DMS79 treated with DMSO at 0.1 percent for 48 hours (cell line): ENCODE measurements at places on chromosomes 11 and 22.

DNA sequence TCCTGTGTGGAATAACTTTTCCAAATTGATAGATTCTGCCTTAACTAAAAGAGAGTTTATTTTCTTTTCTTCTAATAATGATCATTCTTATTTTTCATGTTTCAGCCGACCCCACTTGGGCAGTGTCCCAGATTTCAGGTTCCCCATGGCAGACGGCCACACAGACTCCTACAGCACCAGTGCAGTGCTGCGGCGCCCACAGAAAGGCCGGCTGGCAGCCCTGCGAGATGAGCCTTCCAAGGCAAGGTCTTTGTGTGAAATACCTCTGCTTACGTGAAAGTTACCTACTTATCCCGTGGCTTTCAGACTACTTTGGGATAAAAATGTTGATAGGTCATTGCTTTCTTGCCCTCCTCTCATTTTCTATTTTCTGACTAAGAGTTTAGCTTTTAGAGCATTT is 59.3 kb upstream of the CTTN start:
- no peak for DNase-seq

DNA sequence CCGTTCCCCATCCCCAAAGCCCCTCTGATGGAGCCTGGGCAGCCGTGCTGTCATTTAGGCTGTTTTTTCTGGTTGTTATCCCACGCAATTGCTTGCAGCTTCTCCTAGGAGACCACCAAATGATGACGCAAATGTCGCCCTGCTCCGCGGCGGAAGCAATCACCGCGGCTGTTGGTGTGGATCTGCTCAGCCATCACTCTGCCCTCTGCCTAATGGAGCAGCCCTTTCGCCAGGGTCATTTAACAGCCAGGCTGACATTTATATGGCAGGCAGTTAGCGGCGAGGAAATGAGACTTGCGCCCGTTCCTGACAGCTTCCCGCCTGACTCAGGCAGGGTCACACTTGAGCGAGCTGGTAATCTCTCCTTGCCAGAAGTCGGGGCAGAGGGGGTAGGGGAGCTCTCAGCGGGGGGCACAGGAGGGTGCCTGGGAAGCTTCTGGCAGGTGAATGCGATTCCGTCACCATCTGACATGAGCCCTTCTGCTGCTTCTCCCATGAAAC is 97.9 kb upstream of the RTL6 start:
- DNase-seq, result peak; percentile 13

DNA sequence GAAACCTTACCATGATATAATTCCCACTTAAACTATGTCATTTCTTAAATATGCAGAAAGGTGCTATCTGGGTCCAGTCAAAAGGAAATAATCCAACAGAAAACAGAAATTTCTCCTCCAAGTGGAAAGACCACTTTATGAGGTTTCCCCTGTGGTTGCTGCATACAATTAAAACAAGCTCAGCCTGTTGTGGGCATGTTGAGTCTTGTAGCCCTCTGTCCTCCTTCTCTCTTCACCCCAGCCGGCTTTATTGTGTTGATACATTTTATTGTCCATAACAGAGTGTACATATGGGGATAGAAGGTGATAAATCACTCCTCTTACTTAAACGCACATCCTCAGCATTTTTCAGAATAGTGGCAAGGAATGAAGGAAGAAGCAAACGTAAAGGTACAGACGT is 126.0 kb upstream of the MTNR1B start:
- peak; percentile 99 for DNase-seq

GRCh38 chr11:72041364-72042063 is 38.8 kb downstream of the NUMA1 start:
- DNase-seq, result peak; percentile 85

DNA sequence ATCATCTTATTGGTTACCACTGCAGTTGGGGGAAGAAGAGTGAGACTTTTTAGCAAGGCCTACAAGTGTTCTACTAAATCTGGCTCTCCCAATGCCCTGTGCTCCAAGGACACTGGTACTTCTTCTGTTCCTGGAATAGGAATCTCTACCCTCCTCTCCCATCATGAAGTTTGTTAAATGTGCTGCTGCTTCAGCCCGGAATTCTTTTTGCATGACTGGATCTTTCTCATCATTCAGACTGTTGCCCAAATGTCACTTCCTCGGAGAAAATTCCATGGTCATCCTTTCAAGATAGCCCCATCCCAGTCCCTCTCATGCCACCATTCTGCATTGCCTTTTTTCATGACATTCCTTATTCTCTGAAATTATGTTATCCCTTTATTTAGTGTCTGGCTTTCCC is 400.8 kb downstream of the SOX6 start:
- no peak for DNase-seq

GRCh38 chr11:120024046-120024445 is 113.9 kb downstream of the TRIM29 start:
- peak; percentile 24 for DNase-seq

GRCh38 chr11:14906578-14906977 is 14.5 kb upstream of the CYP2R1 start:
- no peak for DNase-seq

DNA sequence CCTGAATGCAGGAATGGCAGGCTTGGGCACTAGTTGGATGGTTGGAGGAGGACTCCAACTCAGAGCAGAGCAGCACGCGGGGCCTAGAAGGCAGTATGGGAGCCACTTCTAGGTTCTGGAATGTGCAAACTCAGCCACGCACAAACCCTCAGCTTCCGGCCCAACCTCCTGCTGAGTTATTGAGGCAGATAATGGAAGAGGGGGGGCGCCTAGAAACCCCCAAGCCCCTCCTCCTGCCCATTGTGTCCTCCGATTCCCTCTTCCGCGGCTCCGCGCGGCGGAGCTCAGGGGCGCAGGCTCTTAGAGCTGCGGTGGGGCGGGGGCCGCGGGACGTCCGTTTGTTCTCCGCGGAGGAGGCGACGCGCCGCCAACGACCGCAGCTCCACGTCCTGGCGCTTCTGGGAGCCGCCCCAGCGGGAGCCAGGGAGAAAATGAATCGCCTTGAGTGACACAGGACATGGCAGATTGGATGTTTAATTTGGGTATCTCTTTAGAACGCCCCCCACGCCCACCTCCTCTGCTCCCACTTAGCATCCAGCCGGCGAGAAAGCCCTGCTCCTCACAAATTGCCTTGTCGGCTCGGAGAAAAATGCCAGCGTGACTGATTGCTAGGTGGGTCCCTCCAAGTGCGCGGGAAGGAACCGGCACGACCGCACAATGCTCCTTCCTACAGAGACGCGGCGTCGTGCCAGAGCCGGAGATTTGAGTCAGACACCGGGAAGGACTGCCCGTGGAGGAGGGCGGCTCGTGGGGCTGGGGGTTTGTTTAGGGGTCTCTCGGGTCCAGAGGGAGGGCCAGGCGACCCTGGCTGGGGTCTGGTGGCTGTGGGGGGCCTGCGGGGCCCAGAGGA is 144.6 kb downstream of the NECTIN1 start:
- DNase-seq, result peak; percentile 71

GRCh38 chr11:613369-613968 is 2.3 kb downstream of the IRF7 start:
- no peak for DNase-seq

- DNase-seq, result no peak
Measured at GRCh38 chr22:38949889-38950405, 7.5 kb upstream of the APOBEC3A start.

DNA sequence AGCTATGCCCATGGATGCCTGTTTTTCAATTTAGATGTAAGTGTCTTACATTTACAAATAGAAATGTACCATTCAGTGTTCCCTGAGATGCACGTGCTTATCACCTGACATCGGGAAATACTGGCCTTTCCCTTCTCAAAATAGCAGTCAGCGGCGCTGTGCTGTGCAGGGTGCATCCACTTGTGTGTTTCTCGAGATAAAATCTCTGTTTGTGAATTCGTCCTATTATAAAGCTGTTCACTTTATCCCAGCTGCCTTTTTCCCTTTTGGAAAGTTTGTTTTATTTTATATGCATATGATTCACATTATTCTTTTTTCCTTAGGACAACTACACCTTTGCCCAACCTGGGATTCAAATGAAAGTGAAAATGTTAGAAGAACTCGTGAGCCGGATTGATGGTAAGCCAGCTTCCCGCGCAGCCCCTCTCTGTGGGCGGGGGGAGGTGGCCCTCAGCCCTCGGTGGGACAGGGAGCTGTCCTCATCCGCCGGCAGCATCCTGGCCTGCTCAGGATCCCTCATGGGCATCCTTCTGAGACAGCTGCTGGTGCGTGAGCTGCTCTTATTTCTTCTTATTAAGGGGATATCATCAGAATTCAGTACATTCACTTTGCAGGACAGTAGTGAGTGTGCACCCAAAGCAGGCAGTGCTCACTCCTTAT is 235.0 kb downstream of the TBC1D22A start:
- no peak for DNase-seq

DNA sequence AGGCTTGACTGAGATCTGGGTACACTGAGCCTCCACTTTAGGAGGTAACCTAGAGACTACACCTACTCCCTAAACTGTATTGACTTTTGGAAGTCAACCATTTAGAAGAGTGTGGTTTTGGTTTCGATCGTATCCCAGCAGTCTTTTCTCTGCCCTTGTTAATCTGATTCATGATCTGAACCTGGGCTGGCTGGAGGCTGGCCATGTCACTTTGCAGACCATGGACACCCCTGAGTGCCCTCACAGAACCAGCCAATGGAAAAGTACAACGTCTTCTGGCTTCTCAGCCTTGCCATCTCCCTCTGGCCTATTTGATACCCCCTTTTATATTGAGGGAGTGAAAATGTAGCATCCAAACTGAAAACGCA is 10.8 kb downstream of the EHF start:
- DNase-seq, result peak; percentile 94

DNA sequence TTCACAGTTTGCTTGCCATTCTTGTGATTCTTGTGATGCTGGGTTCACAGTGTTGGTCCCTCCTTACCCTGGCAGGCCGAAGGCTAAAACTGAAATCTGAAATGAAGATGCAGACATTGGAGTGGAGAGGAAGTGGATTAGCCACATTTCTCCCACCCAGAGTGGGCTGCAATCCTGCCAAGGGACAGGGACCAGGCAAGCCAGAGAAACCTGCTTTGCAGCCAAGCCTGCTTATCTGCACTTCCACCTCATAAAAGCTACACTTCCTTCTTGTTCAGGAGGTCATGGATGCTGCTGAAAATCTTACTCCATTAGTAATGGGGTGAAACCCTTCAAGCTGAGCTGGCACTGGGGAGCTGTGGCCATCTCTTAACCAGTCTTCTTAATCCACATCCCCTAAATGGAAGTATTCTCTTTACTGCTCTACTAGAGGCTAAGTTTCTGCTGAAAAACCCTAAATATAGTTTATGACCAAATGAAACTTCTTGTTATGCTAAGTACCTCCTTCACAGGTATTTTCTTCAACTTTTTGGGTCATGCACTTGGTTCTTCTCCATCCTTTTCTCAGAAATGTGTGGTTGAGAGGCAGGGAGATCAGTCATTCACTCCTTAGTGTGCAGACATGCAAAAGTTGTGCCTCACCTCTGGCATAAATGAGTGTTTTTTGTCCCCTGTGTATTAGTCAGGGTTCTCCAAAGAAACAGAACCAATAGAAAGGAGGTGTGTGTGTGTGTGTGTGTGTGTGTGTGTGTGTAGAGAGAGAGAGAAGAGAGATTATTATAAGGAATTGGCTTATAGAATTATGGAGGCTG is 133.9 kb upstream of the BMAL1 start:
- DNase-seq, result peak; percentile 33

- DNase-seq, result no peak
Measured at GRCh38 chr11:69509381-69509780, 27.9 kb downstream of the LINC01488 start.

DNA sequence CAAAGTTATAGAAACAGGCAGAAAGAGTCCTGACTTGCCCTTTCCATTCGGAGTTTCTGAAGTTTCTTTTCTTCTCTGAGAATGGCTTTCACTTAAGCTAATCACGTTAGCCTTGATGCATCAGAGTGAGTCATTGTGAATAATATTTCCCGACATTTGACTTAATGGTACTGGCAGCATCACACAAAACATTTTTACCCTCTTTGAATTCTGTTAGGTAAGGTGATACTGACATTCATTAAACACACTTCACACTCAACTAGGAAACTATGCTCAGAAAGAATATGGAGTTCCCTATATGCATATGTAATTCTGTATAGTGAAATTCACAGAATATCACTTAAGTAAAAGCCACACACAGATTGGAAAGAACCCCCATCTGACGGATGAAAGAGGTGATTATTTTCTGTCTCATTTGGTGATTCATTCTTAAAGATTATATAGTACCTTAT is 120.8 kb upstream of the ARHGAP20 start:
- DNase-seq, result no peak

DNA sequence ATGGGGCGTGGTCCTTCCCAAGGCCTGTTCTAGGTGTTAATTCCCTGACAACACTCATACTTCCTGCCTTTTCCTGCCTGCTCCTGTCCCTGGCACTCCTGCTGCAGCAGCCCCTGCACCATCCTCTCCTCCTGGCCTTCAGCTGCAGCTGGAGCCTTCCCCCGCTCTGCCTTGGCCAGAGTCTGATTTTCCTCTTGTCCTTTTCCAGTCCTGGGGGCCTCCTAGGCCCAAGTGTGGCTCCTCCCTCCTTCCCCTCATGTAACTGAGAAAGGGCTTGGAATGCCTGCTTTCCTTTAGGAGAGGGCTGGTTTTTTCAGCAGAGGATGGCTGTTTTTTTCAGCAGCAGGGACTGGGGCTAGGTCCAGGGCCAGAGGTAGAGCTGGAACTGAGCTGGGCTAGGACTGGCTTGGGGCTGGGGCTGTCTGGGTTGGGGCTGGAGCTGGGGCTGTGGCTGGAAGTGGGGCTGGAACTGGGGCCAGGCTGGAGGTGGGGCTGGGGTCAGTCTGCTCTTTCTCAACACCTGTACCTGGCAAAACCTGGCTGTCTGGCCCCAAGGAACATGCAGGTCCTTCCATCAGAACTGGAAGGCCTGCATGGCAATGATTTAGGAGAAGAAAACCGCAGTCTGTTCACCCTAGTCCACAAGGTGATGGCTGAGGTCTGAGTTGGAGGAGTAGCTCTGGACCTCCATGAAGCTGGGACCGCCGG is 23.6 kb downstream of the ZC3H7B start:
- no peak for DNase-seq

DNA sequence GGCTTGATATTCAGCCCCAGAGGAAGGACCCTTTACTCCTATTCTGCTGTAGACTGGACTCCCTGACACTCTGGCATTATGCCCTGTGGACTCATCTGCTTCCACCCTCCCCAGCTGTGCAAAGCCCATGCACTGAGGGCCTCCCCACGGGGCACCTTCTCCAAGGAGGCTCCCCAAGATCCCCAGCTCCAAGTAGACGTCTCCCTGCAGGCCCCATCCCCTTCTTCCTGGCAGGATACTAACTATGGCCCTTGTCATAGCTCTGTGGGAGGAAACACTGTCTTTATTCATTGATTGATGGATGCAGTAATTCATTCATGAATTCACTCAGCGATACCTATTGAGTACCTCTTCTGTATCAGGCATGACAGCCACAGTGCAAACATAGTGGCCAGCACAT is 15.3 kb upstream of the APOL6 start:
- no peak for DNase-seq

- no peak for DNase-seq
Measured at GRCh38 chr11:130534551-130534950, 86.1 kb downstream of the ADAMTS15 start.

DNA sequence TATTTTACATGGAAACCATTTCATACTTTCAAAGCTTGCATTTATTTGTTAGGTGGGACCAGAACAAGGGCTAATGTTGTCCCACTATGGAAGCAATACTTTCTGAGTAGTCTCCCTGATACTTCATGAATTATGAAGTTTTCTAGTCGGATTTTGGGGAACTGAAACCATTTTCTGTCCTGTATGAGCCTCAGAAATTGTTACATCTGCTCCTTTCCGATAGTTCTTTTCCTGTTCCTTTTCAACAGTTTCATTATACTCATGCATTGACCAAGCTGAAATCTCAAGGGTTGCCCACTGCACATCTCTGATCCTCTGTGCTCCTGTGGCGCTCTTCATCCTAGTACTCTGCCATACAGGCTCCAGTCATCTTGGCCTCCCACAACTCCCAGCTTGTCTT is 31.5 kb upstream of the GLYATL1 start:
- no peak for DNase-seq
